HepG2 (cell line): ENCODE measurements at places on chromosomes 3 and 15.

DNA sequence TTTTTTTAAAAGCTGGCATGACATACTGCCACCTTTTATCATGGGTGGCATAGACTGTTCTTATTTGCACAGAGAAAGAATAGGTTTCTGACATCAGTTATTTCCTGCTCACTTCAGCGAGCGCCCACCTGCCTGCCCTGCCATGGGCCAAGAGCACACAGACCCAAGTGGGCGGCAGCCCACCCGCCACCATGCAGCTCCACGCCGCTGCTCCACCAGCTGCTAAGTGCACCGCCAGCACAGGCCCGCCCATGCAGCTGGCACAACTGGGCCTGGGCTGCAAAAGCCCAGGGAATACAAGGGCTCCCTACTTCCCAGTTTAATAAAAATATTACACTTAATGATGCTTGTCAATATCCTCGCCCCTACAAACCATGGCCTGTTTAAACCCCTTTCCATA, 15.4 kb downstream of the ZNF148 start:
- no peak for DNase-seq

GRCh38 chr3:77137559-77137958, 97.7 kb downstream of the ROBO2 start:
- DNase-seq: no peak

DNA sequence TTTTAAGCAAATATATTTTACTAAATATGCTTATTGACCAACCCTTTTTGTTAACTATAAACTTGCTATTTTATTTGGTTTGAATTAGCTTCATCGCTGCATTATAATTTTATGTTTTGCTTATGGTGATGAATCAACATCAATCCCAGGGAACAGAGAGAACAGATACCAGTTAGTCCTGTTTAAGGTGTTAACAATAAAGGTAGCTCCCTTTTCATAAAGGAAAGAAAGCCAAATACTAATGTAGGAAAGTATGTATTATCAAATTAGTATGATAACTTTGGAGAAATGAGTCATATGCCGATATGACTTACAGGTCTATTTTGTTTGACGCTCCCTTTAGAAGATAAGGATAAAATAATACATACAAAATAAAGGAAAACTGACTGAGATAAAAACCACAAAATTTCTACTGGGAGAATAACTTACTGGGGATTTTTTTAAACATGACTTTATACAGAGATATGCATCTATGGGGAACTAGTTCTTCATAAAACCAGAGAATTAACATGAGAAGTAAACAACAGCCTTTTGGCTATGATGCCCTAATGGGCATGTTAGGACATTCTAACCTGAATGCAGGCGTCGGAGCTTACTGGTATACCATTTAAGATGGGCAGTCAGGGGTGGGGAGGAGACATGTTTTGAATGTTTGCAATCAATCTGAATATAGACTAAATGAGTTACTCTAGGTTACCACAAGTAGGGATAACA, 4.5 kb downstream of the OR5K2 start:
- no peak for DNase-seq

DNA sequence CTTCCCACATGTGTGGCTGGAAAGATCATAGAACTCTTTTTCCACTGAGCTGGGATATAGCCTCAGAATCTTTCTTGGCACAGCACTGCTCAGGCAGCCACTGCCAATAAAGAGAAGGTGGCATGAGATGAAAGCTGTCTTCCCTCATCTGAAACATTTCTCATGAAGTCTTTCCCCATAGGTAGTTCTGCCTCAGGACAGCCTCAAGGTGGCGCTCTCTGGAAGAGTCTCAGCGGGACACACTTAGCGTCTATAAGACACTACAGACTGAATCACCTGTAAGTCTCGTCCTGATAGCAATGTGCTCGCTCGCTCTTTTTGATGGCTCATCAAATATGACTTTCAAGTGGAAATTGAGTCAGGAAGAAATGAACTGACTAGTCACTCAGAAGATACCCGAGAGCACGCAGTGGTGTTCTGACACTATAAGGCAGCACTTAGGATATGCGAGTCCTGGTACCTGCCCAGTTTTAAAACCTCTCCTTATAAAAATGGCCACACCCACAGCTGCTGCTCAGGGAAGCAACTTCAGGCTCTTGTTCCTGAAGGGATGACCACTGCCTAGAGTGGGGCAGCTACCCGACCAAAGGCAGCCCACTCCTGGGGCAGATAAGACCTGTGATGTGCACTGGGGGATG, 269.5 kb downstream of the SUCLG2 start:
- peak; percentile 23 for DNase-seq

DNA sequence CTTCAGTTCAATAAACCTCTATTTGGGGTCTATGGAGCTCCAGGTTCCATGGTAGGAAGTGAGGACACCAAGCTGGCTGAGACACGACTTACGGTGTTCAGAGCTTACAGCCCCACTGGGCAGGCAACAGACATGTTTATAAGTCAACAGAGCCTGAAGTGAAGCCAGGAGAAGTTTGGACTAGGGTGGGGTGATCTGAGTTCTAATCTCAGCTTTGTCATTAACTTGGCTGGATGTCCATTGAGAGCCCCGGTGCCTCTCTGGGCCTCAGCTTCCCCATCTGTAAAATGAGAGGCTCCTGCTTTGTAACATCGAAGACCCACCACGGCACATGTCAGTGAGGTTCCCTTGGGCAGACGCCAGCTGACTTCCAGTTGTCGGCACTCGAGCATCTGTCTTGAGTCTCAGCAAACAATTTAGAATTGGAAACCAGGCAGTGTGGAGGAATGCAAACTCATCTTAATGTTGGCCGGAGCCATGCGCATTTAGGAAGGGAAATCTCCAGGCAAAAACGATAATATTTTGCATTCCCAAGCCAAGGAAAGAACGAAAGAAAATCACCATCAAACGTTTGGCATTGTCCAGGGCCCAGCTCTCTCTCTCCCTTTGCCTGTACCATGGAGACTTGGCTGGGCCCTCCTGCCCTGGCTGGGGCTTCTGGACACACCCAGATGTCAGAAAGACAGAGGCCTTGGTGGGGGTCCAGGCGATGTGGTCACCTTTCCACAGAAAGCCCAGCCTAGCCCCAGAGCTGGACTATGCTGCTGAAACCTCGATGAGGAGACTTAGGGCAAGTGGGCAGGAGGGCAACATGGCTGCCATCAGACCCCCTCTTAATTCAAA, 18.4 kb downstream of the ITGA11 start:
- no peak for DNase-seq

- no peak for DNase-seq
Measured at GRCh38 chr15:49225572-49226281, 55.7 kb downstream of the GALK2 start.

- DNase-seq: peak; percentile 0
Measured at GRCh38 chr3:176469694-176470205, 727.5 kb downstream of the TBL1XR1 start.

- DNase-seq: no peak
Measured at GRCh38 chr3:112231727-112232126, 62.3 kb downstream of the SLC9C1 start.

DNA sequence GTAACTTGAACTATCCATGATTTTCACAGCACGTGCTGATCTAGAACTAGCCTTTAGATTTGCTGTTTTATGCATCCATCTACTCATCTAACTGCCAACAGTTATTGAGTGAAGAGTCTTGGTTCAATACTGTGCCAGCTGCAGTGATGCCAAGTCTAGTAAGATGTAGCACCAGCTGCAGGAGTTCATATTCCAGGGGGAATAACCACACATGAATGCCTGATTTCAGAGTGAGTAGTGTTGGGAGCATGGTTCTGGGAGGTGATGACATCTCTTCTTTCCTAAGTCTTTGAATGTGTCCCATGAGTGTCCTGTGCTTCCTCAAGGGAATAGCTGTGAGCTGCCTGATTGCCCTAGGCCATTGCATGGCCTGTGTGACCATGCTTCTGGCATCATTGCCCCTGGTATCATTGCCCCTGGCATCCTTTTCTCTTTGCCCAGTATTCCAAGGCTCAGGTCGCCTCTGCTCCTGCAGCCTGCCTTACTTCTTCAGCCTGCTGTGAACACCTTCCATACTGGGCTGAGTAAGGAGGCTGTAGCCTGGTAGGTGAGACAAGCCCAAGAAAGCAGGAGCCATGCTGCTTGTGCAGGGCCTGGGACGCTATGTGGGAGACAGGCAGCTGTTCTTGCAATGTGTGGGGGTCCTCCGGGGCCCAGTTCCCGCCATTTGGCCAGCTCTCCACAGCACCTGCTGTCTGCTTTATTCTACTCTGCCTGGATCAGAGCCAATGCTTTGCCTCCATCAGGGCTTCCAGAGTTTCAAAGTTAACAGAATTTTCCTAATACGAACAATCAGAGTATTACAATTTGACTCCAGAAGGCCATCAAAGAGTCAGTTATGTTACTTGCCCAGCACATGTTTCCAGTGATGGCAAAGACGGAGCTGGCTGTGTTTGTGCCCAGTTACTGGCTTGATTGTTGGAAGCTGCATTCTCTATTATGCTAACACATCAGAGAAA, 73.2 kb downstream of the CLSTN2 start:
- DNase-seq: no peak

GRCh38 chr3:64816355-64816754, 128.6 kb upstream of the ADAMTS9 start:
- DNase-seq: no peak

- no peak for DNase-seq
Measured at GRCh38 chr3:102000620-102001209, 151.4 kb downstream of the NFKBIZ start.
